ENCODE measurements at places on chromosomes 3 and 15. TPM values are rescaled to one million over a fixed set of nuclear protein-coding genes. Genes with fewer than 3 reads are reported as not detected.

- no peak for DNase-seq
Observed at GRCh38 chr3:155846119-155846518, 8.1 kb downstream of the SLC33A1 start.

Gene OIP5
- 0.46 TPM for total RNA-seq

Gene PML
- 39.3 TPM for total RNA-seq

Gene ZWILCH
- total RNA-seq, result 4.7 TPM

Gene RETNLB
- not detected for total RNA-seq
